ENCODE measurements at places on chromosomes 12 and 14.
A peak's percentile ranks its signal among the peaks of the same experiment; 100 is the strongest.

GRCh38 chr14:99522457-99522891, 41.3 kb downstream of the CCNK start:
- DNase-seq: no peak

DNA sequence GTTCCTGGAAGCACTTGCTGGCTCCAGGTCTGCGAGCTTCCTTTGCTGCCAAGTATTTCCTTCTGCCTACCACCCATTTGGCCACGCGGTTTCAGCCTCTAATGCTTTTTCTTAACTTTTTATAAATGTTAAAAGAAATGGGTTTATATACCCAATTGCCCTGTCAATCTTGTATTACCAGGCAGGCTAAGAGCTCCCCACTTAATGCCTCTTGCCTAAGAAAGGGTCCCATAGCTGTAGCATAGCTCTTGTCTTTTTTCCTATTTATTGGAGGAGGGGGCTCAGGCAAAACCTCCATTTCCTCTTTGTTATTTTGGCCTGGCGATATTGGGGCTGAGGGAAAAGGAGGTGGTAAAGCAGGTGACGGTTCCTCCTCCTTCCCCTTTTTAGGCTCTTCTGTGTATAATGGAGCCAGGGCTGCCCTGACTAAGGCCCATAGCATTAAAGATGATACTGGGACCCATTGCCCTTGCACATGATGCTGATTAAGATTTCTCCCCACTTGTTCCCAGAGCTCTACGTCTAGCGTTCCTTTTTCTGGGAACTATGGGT, 21.6 kb upstream of the BLTP3B start:
- no peak for DNase-seq

- no peak for DNase-seq
These were observed 23.9 kb downstream of the LRRK2 start for GRCh38 chr12:40248585-40249297.

DNA sequence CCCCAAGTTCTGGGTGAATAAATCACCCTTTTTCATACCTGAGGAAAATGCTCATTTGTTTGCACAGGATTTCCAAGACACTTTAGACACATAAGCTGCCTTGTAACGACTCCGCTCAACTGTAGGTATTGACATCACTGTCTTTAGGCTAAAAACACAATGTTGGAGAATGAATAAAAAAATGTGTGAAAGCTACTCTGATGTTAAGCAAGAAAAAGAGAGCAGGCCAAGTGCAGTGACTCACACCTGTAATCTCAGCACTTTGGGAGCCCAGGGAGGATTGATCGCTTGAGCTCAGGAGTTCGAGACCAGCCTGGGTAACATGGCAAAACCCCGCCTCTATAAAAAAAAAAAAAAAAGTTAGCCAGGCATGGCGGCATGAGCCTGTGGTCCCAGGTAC, 11.1 kb upstream of the CIPC start:
- no peak for DNase-seq

DNA sequence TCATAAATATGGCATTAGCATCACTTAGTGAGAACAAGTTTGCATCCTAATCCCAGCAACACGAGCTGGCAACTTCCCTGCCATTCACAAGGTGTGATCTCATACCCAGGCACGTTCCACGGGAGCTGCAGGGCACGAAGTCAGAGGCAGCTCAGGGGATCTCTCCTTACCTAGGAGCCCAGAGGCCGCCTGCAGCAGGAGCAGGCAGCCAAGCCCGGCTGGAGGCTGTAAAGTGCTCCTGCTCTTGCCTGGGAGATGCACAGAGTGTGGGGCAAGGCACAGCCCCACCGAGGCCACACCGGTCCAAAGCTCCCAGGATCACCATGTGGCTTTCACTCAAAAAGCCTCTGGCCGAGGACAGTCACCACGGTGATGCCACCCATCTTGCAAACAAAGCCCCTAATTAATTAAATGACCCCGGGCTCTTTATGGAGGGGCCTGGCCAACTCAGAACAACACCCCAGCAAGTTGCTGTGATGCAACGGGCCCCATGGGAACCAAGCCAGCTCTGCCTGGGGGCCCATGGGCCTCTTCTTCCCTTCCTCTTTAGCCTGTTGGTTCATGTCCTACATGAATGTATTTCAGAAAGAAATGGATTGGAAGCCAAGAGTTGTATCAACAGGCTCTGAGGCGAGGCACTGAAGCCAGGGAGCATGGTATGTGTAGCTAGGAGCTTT, 26.5 kb downstream of the NUAK1 start:
- no peak for DNase-seq

- no peak for DNase-seq
These were observed 56.0 kb downstream of the TTC9 start for GRCh38 chr14:70697701-70698100.

DNA sequence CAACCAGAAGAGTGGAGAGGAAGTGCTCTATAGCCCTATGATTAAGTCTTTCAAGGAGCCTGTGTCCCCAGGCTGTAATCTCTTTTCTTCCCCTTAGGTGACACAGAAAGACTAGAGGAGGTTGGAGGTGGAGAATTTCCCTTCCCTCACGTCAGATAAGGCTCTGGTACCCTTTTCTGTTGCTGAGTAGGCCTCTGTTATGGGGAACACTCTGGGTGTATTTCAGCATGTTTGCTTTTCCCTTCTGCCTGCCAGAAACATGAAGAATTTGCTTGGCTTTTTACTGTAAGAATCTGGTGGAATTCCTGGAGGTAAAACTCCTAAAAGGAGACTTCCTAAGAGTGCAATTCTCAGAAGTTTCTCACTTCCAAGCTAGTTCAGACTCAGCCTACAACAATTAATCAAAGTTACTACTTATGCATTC, 58.3 kb downstream of the SIX1 start:
- no peak for DNase-seq

DNA sequence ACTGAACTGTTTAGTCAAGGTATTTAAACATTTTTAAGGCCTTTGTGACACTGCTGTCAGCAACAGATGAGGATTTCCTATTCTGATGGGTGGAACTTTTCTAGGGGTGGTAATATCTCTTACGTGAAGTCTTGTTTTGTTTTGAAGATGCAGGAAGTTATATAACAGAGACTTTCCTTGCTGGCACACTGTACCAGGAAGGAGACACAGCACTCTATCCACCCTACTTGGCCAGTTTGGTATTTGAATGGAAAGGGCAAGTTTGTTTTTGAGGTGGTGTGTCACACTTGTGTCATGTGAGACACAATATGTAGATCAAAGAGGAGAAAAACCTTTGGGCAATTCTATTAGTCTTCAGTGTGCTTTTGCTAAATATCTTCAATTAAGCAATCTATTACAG, 51.6 kb upstream of the SRP54 start:
- DNase-seq: no peak

GRCh38 chr14:77458249-77458950, 507 bp downstream of the AHSA1 start:
- DNase-seq: peak; percentile 43

- DNase-seq: no peak
These were observed 75.2 kb downstream of the NTS start for GRCh38 chr12:85949253-85949652.

DNA sequence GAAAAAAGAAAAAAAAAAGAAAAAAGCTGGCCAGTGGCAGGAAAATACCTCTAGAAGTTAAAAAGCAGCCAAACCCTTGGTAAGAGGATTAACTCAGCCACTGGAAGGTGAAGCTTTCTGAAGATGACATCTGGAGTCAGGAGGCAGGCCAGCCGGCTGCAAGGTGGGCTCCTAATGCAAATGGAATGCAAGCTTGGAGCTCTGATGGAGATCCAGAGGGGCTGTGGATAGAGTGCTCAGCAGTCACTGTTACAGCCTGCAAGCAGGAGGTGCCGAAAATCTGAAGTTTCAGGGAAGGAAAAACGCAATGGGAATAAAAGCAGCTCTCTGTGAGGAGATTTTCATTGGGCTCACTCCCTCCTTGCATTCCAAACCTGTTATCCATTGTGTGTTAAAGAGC, 41.0 kb downstream of the GSC start:
- DNase-seq: no peak

- no peak for DNase-seq
These were observed 481.1 kb downstream of the PCNX1 start for GRCh38 chr14:71388336-71388735.
